ENCODE measurements at places on chromosomes 12 and 14. TPM values are rescaled to one million over a fixed set of nuclear protein-coding genes. Genes with fewer than 3 reads are reported as not detected.
A peak's percentile ranks its signal among the peaks of the same experiment; 100 is the strongest.

CCDC184 gene
- total RNA-seq, result 0.75 TPM

GRCh38 chr14:69986336-69986735, 107.1 kb downstream of the SMOC1 start:
- H3K4me1 ChIP-seq, result no peaks in the 10 kb centered on the region
- H3K27ac ChIP-seq, result no peak overlapping the region
- no peak for DNase-seq
- peaks cover 20% of the 10 kb centered on the region for H3K27me3 ChIP-seq
- H3K4me3 ChIP-seq, result no peak overlapping the region
- H3K36me3 ChIP-seq, result no peaks in the 10 kb centered on the region

DNA sequence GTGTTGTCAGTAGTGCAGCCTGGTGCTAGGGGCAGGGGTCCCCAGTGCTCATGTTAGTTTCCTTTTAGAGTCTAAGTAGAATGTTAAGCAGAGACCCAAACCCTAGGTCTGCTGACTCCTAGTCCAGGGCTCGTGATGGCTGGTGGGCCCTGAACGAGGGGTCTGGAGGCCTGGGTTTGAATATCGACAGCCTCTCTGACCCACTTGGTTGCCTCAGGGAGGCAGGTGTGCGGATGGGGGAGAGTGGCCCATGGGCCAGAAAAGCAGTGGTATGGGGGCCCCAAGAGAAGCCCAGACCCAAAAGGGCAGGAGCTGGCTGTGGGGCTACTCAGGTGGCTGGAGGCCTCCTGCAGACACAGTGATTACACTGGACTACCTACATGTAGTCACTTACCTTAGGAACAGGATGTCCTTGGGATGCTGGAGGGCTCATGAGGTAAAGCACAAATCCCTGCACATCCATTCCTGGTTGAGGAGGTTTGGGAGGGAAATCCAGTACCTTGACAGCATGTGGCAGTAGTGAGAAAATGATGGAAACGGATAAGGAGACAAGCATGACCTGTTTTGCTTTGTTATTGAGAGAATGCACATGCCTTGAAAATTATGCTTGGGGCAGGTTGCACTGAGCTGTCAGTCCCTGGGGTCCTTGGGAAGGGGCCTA, 1.7 kb upstream of the SLC25A29 start:
- no peak for DNase-seq
- H3K4me3 ChIP-seq, result peak overlapping the region; percentile 64
- H3K36me3 ChIP-seq, result no peaks in the 10 kb centered on the region
- H3K27me3 ChIP-seq, result peaks cover 29% of the 10 kb centered on the region

DNA sequence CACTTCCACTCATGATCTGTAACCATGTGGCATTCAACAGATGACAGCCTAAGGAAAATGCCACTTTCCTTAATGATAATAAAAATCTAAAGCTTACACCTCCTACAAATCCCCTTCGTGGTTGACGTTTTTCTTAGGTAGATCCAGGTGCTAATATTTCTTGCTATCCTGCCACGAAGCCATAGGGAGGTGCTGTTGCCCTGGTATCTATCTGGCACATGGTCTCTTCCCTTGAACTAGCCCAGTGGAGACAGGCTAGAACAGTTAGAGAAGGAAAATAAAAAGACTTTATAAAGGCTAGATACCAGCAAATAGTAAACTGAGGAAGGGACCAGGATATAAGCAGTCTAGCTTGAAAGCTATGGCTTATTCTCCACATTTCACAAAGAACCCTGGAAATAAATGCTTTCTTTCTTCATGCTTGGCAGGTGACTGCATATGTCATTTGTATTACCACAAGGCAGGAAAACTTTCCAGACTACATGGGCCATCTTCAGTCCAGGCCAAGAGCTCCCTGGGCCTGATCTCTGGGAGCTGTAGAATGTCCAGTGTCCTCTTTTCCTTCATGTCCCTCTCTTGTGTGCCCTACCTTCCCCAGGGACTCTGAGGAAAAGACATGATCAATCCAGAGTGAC, 15.3 kb downstream of the SPIC start:
- H3K4me3 ChIP-seq, result no peak overlapping the region
- DNase-seq, result no peak
- no peak overlapping the region for H3K27ac ChIP-seq
- no peaks in the 10 kb centered on the region for H3K4me1 ChIP-seq
- no peaks in the 10 kb centered on the region for H3K36me3 ChIP-seq

CLEC2D gene
- 371 TPM for total RNA-seq

GRCh38 chr12:26077915-26078702, 46.7 kb downstream of the BHLHE41 start:
- no peaks in the 10 kb centered on the region for H3K4me1 ChIP-seq
- peaks cover 9% of the 10 kb centered on the region for H3K27me3 ChIP-seq
- H3K27ac ChIP-seq, result no peak overlapping the region
- H3K4me3 ChIP-seq, result no peak overlapping the region

GRCh38 chr12:6959058-6959804, 8.1 kb downstream of the PTPN6 start:
- peaks cover 72% of the 10 kb centered on the region for H3K4me1 ChIP-seq
- peak; percentile 67 for DNase-seq
- peak overlapping the region; percentile 91 for H3K4me3 ChIP-seq
- peaks cover 48% of the 10 kb centered on the region for H3K36me3 ChIP-seq
- peak overlapping the region; percentile 96 for H3K27ac ChIP-seq

- peaks cover 9% of the 10 kb centered on the region for H3K4me1 ChIP-seq
- no peak for DNase-seq
- no peak overlapping the region for H3K4me3 ChIP-seq
- no peak overlapping the region for H3K27ac ChIP-seq
- H3K27me3 ChIP-seq, result peaks cover 1% of the 10 kb centered on the region
Measured at GRCh38 chr12:91920276-91920675, 225.4 kb downstream of the BTG1 start.
